ENCODE measurements at places on chromosomes 5 and 9.

GRCh38 chr5:117327511-117327910 lies 752.9 kb upstream of the SEMA6A start:
- DNase-seq = no peak

DNA sequence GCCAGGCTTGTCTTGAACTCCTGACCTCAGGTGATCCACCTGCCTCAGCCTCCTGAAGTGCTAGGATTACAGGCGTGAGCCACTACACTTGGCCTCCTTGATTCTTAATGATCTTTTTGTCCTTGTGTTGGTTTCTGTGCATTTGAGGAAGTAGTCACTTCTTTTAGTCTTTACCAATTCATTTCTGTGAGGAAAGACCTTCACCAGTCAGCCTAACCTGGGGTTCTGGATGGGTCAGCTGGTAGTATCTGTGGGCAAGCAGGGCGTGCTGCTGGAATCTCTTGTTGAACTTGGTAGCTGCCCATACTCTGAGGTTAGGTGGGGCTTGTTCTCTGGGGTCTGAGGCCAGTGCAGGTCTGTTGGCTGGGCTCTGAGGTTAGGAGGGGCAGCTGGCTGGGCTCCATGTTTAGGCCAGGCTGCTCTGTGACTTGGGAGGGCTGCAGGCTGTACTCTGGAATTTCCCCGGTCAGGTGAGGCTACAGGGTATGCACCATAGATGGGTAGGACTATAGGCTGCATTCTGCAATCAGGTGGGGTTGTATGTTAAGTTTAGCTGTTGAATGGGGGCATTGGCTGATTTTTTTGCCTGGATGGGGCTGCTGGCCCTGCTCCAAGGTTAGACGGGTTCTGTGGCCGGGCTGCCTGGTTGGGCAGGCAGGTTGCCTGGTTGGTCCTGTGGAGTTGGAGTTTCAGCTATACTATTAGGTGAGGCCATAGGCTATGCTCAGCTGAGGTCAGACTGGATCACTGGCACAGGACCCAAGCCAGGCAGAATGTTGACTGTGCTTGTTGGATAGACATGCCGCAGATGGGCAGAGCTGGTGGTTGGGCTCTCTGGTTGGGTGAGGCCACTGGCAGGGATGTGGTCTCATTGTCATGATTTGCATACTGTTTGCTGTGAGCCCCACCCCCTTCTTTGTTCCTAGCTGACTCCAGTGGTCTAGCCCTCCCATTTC lies 19.2 kb downstream of the UBAP1 start:
- no peak for DNase-seq

GRCh38 chr9:14428781-14429230 lies 114.9 kb upstream of the NFIB start:
- DNase-seq = no peak

- DNase-seq = no peak
Measured at GRCh38 chr9:91766315-91767069, 183.5 kb downstream of the ROR2 start.

GRCh38 chr9:4905135-4905490 lies 80.0 kb upstream of the JAK2 start:
- no peak for DNase-seq

- no peak for DNase-seq
Measured at GRCh38 chr5:3226196-3226920, 369.3 kb upstream of the IRX1 start.

GRCh38 chr9:3863686-3864085 lies 337.9 kb upstream of the RFX3 start:
- DNase-seq = no peak

- DNase-seq = no peak
Measured at GRCh38 chr5:145246961-145247744, 588.0 kb downstream of the PRELID2 start.

DNA sequence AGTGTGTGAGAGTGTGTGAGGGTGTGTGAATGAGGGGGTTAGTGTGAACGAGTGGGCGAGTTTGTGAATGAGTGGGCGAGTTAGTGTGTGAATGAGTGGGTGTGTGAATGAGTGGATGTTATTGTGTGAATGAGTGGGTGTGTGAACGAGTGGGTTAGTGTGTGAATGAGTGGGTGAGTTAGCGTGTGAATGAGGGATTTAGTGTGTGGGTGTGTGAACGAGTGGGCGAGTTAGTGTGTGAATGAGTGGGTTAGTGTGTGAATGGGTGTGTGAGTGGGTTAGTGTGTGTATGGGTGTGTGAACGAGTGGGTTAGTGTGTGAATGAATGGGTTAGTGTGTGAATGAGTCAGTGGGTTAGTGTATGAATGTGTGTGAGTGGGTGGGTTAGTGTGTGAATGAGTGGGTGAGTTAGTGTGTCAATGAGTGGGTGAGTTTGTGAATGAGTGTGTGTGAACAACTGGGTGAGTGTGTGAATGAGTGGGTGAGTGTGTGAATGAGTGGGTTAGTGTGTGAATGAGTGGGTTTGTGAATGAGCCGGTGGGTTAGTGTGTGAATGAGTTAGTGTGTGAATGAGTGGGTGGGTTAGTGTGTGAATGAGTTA lies 37.5 kb downstream of the NKD2 start:
- no peak for DNase-seq

All from activated CD8-positive, alpha-beta memory T cell treated with anti-CD3 and anti-CD28 coated beads for 4 hours (primary cell).